ENCODE measurements at places on chromosomes 12 and 14. TPM values are rescaled to one million over a fixed set of nuclear protein-coding genes. Genes with fewer than 3 reads are reported as not detected.

MUCL1 gene
- not detected for total RNA-seq

INTS13 gene
- total RNA-seq: 37.1 TPM

DEPDC4 gene
- 0.83 TPM for total RNA-seq

PLA2G1B gene
- not detected for total RNA-seq

DNA sequence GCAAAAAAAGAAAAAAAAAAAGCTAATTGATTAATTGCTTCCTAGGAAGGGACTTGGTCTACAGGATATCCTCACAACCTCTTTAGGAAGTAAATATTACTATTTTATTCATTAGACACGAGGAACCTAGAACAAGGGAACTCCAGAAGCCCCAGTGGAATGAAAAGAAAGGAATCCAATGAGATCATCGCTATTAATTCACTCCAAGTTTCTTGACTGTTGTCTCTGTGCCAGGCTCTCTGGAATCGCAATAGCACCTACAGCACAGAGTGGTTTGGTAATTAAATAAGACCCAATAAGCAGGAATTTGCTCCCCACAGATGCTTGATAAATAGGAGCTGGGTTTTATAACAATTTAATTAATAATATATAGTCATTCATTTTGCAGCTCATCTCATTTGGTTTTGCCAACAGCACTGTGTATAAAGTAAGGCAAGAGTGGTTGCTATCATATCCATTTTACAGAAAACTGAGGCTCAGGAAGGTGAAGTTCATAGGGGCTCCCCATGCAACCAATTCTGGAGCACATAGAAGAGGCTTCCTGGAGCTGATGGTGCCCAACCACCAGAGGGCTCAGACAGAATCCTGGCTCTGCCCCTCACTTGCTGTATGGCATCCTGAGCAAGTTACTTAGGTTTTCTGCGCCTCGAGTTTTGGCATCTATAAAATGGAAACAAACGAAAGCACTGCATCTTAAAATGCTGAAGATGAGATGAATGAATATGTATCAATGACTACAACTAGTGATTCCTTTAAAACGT is 420.2 kb downstream of the MED13L start:
- no peak for DNase-seq

GRCh38 chr14:23398348-23398747 is 9.7 kb downstream of the MYH6 start:
- no peak for DNase-seq

- DNase-seq: no peak
Measured at GRCh38 chr14:22870811-22871223, 723 bp upstream of the LRP10 start.

DNA sequence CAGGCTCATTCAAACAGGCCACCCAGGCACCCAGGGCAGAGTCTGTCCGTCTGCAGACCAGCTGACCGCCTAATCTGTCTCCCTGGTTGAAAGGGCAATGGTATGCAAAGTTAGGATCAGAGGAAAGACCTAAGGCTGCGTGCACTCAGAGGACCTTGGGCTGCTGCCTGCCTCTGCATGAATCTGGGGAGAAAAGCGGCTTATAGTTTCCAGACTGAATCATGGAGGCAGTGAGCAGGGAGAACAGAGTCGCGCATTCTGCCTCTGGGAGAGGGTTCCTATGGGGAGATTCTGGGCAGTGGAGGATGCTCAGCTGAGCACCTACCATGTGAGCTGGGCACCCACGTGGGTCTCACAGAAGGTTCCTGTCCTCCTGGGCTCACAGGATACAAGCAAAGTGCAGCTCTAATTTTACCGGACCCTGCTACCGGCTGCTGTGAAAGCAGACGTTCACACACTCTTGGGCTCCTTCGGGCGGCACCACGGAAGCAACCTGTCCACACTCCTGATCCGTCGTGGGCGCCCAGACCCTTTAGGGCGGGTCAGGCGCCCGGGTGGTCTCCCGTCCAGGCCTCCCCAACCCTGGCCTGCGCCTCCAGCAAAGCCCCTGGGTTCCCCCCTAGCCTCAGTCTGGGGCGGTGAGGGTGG is 772 bp downstream of the SCARB1 start:
- peak; percentile 37 for DNase-seq

DNA sequence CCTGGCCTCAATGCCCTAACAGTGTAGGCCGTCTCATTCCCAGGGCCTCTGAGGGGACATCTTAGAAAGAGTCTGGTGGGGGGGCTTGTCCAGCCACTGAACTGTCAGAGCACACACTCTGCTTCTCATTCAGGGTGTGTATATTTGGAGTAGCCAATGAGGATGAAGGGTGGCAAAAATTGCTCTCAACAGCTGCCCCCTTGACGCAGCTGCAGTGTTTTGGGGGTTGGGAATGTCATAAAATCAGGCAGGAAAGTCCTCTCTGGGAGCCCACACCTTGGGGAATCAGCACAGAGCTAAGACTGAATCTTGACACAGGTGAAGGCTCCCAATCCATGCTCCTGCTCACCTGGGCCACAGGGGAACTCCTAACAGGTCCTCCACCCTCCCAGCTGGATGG is 1.5 kb downstream of the RASAL1 start:
- no peak for DNase-seq

- no peak for DNase-seq
Measured at GRCh38 chr12:52662093-52662917, 10.3 kb upstream of the KRT2 start.

GRCh38 chr12:114347861-114348260 is 58.1 kb downstream of the TBX5 start:
- no peak for DNase-seq

GRCh38 chr14:32012062-32012461 is 65.0 kb upstream of the ARHGAP5 start:
- DNase-seq: peak; percentile 70

DNA sequence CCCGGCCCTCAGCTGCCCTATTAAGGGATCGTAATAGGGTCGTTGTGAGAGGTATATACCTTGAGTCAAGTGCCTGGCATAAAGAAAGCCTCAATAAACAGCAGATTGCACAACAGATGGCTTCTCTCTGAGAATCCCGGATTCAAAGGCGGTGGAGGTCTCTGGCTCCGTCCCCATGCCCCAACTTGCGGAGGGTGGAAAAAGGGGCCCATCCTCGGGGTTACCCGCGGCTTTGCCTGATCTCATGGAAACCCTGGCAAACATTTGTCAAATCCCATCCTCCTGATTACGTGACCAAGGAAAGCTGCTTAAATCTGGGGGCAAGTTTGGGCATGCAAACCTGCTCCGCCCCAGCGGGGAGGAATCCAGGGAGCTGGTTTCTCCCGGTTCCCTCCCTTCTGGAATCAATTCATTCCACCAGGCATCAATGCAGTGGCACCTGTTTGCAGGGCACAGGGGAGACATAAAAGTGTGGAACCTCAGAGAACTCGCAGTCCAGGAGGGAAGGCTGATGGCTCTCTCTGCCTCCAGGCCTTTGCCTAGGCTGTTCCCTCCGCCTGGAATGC is 12.3 kb downstream of the TRPV4 start:
- DNase-seq: peak; percentile 91

DNA sequence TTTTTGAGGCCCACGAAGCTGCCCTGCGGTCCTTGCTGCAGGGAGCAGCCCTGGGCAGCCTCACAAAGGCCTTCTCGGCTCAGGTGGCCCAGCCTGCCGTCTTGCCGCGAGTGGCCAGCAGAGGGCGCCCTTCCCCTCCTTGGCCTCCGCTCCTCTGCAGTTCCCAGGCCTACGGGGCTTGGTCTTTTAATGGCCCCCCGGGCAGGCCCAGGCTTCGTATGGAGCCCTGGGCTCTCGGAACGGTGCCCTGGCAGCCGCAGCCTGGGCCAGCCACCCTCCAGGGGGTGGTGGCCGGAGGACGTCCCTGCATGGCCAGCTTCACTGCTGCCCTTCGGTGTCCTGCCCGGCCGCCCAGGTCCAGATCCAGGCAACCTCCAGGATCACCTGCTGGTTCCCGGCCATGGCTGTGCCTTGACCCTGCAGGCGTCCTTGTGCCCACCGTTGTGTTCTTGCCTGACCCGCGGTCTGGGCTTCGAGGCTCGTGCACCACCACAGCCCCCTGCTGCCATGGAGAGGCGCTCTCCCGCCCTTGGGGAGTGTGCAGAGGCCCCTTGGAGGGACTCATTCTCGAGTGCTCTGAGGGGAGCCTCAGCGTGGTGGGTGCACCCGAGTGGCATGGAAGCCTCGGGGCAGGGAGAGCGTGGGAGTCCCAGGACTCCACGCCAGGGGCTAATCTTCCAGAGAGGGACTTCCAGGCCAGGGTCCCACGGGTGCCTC is 9.4 kb downstream of the ASPG start:
- DNase-seq: peak; percentile 26
